ENCODE measurements at places on chromosomes 1 and 21. TPM values are rescaled to one million over a fixed set of nuclear protein-coding genes. Genes with fewer than 3 reads are reported as not detected.

PADI3 gene
- not detected for total RNA-seq

RYR2 gene
- total RNA-seq = not detected

PITHD1 gene
- 64.5 TPM for total RNA-seq

EIF4G3 gene
- total RNA-seq = 35.8 TPM

C1orf87 gene
- not detected for total RNA-seq

NBPF12 gene
- total RNA-seq = 22.9 TPM

KDM1A gene
- total RNA-seq = 55.2 TPM

CCDC190 gene
- not detected for total RNA-seq

LEFTY2 gene
- not detected for total RNA-seq

- DNase-seq = no peak
- no peak within 1 kb of the TSS for H3K27ac ChIP-seq
- H3K4me1 ChIP-seq = no peaks in the 10 kb centered on the region
- no peak within 1 kb of the TSS for H3K4me3 ChIP-seq
- no peaks in the 10 kb centered on the region for H3K36me3 ChIP-seq
Measured at GRCh38 chr21:39451332-39452206, at the start of gene SH3BGR. Gene SH3BGR, plus strand, starts transcription at chr21:39451970. Its CDS starts 127 bp downstream, at chr21:39452097.

DNA sequence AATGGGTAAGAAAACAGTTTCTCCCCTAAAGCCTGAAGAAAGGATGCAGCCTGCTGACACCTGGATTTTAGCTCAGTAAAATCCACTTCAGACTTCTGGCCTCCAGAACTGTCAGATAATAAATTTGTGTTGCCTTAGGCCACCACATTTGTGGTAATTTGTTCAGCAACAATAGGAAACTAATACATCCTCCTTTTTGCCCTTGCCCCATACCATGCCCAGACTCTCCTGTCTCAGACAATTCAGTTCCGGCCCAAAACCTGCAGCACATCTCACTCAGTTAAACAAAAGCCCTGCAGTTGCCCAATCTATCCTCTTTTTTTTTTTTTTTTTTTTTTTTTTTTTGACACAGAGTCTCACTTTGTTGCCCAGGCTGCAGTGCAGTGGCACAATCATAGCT, 25.8 kb downstream of the SMIM12 start:
- H3K4me3 ChIP-seq = no peak overlapping the region
- H3K4me1 ChIP-seq = no peaks in the 10 kb centered on the region
- H3K27me3 ChIP-seq = no peaks in the 10 kb centered on the region
- no peak for DNase-seq

- H3K27me3 ChIP-seq = peaks cover 5% of the 10 kb centered on the region
- no peak overlapping the region for H3K4me3 ChIP-seq
- no peak for DNase-seq
- no peak overlapping the region for H3K27ac ChIP-seq
- H3K4me1 ChIP-seq = no peaks in the 10 kb centered on the region
Measured at GRCh38 chr1:91718877-91719276, 167.1 kb downstream of the TGFBR3 start.

GRCh38 chr1:67393240-67393639, 37.0 kb downstream of the SERBP1 start:
- no peak for DNase-seq
- H3K4me3 ChIP-seq = no peak overlapping the region
- H3K27ac ChIP-seq = no peak overlapping the region
- H3K4me1 ChIP-seq = peaks cover 2% of the 10 kb centered on the region
- H3K36me3 ChIP-seq = peaks cover 32% of the 10 kb centered on the region
- no peaks in the 10 kb centered on the region for H3K27me3 ChIP-seq

DNA sequence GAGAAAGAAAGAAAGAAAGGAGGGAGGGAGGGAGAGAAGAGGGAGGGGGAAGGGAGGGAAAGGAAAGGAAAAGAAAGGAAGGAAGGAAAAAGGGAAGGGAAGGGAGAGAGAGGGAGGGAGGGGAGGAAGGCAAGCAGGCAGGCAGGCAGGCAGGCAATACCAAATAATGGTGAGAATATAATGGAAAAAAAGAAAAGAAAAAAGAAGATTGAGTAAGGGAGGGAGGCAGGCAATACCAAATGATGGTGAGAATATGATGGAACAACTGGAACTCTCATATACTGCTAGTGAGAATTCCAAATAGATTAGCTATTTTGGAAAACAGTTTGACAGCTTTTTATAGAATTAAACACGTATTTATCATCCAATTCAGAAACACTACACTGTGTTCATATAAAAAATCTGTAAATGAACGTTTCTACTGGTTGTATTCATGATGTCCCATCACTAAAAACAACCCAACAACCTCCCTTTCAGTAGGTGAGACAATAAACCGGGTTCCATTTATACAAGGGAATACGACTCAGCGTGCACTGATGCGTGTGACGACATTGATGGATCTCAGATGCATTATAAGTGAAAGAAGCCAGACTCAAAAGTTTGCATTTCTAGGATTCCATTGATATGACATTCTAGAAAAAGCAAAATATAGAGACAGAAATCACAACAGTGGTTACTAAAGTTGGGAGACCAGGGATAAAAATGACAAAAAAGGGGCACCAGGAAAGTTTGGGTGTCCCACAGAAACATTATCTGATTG, 226.4 kb downstream of the DSCAM start:
- H3K4me1 ChIP-seq = no peaks in the 10 kb centered on the region
- H3K36me3 ChIP-seq = no peaks in the 10 kb centered on the region
- no peaks in the 10 kb centered on the region for H3K27me3 ChIP-seq
- H3K4me3 ChIP-seq = no peak overlapping the region

DNA sequence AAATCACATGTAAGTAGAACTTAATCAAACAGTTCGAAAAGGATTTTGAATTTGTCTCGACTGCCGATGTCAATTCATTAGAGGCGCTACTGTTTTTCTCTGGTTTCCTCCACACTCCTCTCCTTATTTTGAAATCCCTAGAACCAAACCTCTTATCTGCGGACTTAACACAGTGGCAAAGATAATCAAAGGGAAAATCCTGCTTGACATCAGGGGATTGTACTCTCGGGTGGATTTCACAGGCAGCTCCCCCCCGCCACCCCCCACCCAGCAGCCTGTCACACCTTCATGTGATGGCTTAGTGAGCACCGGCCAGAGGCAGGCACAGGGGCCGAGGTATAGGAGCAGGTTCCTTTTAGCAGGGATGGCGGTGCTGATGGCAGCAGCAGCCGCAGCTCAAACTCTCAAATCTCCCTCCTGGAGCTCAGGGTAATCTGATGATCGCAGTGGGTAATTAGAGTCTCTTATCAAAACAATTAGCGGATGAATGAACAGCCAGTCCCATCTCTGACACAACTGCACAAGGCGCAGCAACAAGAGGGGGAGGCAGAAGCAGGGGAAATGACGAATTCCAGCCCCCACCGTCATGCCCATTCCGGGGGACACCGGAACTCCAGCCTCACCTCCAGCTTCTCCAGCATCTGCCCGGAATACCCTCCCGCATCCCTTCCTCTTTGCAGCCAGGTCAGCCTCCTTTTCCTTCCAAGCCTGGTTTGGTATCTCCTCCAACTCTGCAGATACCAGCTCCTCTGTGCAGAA, 80.3 kb downstream of the SSBP3 start:
- no peaks in the 10 kb centered on the region for H3K27me3 ChIP-seq
- H3K4me1 ChIP-seq = peaks cover 10% of the 10 kb centered on the region
- H3K27ac ChIP-seq = no peak overlapping the region
- no peak overlapping the region for H3K4me3 ChIP-seq
- no peak for DNase-seq

DNA sequence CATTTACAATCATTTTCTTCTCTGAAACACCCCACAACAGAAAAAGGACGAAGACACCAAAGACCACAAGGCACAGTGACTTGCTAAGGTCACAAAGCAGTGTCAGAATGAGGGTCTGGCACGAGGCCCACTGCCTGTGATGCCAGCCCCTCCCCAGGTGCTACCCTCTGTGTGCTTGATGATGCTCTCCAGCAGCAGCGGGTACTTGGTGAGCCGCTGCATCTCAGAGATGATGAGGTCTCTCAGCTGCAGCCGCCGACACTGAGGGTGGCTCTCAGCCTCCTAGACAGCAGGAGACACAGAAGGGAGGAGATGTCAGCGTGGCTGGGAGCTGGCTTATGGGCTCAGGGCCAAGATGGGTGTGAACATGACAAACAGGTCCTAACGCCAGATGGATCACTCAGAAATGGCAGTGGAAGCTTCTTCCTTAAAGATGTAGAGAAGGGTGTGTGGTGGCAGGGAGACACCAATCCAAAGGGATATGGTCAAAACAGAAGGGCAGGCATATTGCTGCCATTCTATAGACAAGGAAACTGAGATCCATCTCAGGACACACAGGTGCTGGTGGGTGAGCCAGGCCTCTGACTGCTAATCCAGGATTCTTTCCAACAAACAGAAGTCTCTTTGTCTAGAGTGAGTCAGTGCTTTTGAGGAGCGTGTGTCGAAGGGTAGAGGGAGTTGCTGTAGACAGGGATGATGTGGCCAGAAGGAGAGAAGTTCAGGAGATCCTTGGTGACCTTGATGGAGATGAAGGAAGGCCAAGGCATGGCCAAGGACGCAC, 25.6 kb downstream of the LRRC71 start:
- DNase-seq = no peak
- peaks cover 5% of the 10 kb centered on the region for H3K36me3 ChIP-seq
- H3K27ac ChIP-seq = no peak overlapping the region
- H3K4me1 ChIP-seq = no peaks in the 10 kb centered on the region
- H3K4me3 ChIP-seq = no peak overlapping the region

- peaks cover 2% of the 10 kb centered on the region for H3K4me1 ChIP-seq
- no peak for DNase-seq
- H3K4me3 ChIP-seq = no peak overlapping the region
- peaks cover 3% of the 10 kb centered on the region for H3K36me3 ChIP-seq
Measured at GRCh38 chr1:11961230-11961629, 19.0 kb upstream of the MFN2 start.

DNA sequence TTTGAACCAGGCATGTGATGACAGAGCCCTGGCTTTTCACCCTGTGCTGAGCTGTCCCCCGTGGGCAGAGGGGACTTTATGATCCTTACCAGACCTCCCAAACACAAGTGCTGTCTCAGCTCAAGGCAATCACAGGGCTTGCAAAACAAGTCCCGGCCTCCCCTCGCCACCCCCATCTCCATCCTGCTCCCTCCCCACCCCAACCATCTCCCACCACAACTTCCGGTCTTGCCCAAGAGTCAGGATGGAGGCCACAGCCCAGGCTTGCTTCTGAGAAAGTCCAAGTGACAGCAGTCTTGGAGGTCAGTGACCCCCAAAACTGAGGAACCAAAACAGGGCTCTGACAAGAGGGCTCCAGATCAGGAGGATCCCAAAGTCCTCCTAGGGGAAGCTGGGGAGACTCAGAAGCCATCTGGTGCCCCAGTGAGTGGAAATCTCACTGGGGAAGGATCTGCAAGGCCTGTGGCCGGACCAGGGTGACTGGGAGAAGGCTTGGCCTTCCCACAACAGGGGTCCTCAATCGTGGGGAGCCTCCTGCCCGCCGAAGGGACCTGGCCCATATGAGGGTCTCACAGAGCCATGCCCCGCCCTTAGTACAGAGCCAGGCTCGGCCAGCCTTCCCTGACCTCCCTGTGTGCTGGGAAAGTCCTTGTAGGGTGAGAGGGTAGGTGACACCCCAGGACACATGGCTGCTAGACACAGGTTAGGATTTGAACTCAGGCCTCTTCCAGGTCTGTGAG, 4.5 kb upstream of the SDC3 start:
- DNase-seq = no peak
- H3K4me3 ChIP-seq = no peak overlapping the region
- no peaks in the 10 kb centered on the region for H3K36me3 ChIP-seq
- H3K27me3 ChIP-seq = peaks cover 26% of the 10 kb centered on the region
- no peak overlapping the region for H3K27ac ChIP-seq
- peaks cover 8% of the 10 kb centered on the region for H3K4me1 ChIP-seq

- no peaks in the 10 kb centered on the region for H3K36me3 ChIP-seq
- no peak overlapping the region for H3K4me3 ChIP-seq
- no peak for DNase-seq
- no peak overlapping the region for H3K27ac ChIP-seq
Measured at GRCh38 chr1:107782217-107782845, 182.6 kb downstream of the VAV3 start.
